Hematopoietic multipotent progenitor cell treated with erythropoietin and hydrocortisone succinate and interleukin-3 and kit ligand, for 8 days (in vitro differentiated cells): ENCODE measurements at places on chromosomes 2 and 18.
A peak's percentile ranks its signal among the peaks of the same experiment; 100 is the strongest.

- no peak for DNase-seq
Measured at GRCh38 chr2:70999362-70999761, 4.7 kb upstream of the TEX261 start.

DNA sequence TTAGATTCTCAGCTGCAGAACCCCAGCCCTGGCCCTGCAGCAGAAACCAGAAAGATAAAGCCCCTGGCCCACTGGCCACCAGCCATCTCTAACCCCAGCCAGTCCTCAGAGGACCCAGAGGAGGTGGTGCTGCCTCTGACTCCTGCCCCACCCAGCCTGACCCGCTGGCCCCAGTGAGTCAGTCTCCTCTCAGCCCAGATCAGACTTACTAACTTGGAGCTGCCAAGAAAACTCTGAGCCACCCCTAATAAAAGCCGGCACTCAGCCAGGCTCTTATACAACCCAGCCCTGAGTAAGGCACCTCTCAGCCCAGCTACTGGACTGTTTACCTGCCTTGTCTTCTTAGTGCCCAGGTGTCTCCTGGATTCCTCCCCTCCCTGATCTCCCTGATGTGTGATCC lies 2.0 kb downstream of the SLC14A2 start:
- DNase-seq: peak; percentile 13

DNA sequence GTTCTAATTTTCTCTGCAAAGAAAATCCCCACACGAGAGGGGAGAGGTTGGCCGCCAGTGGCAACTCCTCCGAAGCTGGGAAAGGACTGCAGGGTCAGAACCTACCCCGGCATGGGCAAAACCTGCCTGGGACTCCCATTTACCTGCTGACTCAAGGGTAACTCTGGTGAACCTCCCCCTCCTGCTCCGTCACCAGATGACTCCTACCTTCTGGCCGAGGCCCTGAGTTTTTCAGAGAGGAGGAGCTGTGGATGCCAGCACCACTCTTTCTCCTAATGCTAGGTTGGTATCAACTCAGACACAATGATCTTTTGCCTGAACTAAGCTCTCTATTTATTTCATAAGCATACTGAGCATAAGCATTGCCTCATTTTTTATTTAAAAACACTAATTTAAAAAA lies 96.6 kb downstream of the ALPK2 start:
- DNase-seq: no peak

- DNase-seq: no peak
Measured at GRCh38 chr2:72985136-72985535, 67.8 kb downstream of the EMX1 start.

- no peak for DNase-seq
Measured at GRCh38 chr2:33617401-33617800, 18.3 kb upstream of the FAM98A start.

GRCh38 chr2:214361116-214361515 lies 49.7 kb upstream of the VWC2L start:
- no peak for DNase-seq

DNA sequence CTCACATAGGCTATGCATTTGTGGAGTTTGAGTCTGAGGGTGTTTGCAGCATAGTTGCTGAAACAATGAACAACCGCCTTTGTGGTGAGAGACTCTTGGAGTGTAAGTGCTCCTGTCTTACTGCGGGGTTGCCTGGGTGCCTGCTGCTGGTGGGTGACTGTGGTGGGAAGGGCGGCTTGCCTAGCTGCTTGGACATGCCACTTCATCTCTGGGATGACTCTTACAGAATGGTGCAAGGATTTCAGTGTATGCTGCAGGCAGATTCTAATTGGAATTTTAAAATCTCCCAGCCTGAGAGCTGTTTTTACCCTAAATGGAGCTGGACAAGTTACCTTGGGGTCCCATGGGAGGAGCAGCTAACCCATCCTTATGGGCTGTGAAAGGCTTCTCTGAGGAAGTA lies 50.1 kb downstream of the CYP27C1 start:
- no peak for DNase-seq

GRCh38 chr18:78090584-78090983 lies 840.9 kb downstream of the GALR1 start:
- no peak for DNase-seq

GRCh38 chr2:237998530-237998929 lies 31.7 kb downstream of the UBE2F start:
- peak; percentile 70 for DNase-seq

DNA sequence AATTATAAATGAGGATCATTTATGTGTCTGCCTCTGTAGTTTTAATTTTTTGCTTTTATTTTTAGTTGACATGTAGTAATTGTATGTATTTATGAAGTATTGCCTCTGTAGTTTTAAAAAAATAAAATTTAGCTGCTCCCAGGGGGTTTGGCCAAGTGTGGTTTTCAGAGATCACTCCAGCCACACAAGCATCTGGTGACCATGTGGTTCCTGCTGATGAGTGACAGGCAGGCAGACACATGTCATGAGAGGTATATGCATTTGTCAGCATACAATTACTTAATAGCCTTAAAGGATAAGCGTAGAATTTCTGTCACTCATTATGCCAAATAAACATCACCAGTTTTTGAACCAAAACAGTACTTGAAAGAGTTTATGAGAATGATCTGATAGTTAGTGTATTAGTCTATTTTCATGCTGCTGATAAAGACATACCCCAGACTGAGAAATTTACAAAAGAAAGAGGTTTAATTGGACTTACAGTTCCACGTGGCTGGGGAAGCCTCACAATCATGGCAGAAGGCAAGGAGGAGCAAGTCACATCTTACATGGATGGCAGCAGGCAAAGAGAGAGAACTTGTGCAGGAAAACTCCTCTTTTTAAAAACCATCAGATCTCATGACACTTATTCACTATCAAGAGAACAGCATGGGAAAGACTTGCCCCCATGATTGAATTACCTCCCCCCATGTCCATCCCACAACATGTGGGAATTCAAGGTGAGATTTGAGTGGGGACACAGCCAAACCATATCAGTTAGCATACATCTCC lies 29.6 kb downstream of the MREG start:
- DNase-seq: peak; percentile 61

DNA sequence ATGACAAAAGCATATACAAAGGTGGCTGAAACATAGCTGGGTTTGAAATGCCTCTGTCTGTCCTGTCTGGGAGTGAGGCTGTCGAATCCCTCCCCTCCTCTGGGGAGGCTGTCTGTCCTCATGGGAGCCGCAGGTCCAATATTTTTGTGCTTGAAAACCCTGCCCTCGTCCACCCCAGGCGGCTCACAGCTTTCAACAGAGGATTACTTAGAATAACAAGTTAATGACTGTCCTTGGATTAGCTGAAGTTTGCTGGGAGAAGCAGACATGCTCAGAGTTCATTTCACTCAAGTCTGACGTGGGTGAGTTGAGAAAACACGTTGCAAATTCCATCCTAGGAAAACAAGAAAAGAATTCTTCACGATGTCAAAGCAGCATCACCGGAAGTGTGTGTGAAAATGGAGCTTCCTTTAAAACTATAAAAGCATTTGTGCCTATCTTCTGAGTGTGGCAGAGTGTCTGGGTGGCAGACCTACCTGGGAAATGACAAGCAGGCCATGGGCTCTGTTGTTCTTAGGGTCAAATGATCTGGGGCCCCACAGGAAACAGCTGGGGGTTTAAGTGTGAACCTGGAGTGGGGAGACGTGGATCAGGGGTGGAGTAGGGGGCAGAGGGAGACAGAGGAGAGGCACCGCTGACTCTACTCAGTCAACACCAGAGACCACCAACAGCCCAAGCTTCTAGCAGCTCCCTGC lies 77.1 kb downstream of the DDX1 start:
- no peak for DNase-seq

GRCh38 chr2:144465749-144466148 lies 54.2 kb downstream of the ZEB2 start:
- DNase-seq: no peak

GRCh38 chr18:48833701-48834412 lies 116.9 kb downstream of the SMAD7 start:
- DNase-seq: no peak

DNA sequence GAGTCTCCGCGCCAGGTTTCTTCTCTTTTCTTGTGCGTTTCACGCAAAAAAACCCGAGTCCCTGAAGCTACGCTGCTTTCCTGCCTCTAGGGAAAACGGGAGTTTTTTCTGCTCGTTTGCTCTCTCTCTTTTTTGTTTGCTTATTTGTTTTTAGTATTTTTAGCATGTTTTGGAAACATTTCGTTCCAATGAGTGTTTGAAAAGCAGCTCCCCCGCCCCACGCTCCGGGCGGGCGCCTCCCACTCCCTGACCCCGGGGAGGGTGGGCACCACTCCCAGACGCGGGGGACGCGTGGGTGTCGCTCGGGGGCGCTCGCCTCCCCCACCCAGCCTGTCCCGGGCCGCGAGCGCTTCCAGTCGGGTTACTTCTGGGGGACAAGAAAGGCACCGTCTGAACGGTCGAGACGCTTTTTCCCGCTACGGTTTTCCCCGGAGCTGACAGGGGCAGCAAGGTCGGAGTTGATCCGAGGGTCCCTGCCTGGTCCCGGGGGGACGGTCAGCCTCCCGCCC lies 446 bp upstream of the EFHD1 start:
- no peak for DNase-seq

DNA sequence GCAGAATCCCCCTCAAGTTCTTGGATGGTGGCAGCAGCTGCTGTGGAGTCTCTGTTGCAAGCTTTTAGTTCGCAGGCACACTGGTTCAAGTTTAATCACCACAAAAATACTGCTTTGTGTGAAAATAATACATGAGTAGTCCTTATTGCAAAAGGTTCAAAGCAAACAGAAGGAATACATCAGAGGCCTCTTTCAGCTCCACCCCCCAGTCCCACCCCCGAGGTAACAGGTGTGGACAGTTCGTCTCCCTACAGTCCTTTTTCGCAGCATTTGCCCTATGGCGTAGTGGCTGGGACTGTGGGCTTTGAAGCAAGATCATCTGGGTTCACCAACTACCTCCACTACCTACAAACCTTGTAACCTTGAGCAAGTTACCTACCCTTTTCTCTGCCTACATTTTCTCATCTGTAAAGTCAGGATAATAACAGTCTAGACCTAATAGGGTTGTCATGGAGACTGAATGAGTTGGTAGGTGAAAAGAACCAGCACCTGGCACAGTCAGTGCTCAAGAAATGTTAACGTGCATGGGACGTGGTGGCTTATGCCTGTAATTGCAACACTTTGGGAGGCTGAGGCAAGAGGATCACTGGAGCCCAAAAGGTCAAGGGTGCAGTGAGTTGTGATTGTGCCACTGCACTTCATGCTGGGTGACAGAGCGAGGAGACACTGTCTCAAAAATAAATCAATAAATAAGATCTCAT lies 61.7 kb downstream of the TCF7L1 start:
- no peak for DNase-seq

DNA sequence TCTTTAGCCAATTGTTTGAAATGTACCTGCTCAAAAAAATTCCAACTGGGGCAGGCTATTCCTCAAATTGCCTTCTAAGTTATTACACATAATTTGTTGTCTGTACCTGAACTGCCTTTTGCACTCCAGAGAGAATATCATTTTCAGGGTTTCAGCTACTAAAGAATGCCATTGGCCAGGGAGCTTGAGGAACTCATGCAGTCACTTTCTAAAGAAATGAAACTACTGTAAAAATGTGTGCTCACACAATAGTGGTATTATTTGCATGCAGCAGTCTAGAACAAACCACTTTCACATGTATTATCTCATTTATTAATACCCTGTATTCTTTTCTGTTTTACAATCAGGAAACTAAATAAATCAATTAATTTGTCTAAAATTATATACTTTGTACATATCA lies 152.2 kb downstream of the PID1 start:
- no peak for DNase-seq

DNA sequence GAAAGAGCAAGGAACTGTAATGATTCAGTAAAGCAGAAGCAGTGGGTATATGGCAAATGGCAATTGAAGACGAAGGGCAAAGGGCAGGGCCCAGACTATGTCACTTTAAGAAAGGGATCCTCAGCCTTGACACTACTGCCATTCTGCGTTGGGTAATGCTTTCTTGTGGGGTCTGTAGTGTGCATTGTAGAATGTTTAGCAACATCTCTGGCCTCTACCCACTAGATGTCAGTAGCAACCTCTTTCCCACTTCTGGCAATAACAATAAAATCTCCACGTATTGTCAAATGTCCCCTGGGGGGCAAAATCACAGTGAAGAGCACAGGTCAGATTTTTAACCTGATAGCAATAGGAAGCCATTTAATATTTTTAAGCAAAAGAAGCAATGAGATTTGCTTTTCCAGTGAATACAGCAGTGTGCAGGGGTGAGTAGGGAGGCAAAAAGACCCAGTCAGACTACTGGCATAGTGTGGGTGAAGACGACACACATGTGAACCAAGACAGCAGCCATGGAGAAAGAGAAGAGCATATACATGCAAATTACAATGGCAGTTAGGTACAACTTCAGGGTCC lies 209.5 kb downstream of the DYM start:
- peak; percentile 25 for DNase-seq

DNA sequence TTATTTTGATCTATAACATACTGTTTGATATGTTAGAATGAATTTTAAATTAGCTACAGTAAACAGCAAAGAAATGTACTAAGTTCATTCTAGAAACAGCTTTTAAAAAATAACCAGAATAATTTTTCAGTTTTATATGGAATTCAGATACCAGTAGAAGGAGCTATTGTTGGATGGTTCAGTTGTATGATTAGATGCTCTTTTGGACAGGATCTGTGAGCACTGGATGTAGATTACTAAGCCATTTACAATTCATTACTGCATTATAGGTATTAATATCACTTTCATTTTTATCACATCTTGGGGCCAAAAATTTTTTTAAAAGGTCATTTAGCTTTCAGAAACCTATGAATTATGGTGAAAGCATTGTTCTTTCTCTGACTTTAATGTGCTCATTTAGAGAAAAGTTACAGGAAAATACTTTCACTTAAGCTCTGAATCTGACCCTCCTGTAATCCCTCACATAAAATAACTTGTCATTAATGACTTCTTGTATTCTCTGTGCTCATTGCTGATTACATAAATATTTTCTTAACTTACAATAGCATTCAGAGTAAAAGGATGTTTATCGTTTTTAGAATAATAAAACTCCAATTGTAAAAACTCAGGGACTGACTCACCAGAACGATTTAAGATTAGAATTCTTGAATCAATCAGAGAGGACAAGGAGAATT lies 750.2 kb downstream of the SLC4A3 start:
- DNase-seq: no peak

DNA sequence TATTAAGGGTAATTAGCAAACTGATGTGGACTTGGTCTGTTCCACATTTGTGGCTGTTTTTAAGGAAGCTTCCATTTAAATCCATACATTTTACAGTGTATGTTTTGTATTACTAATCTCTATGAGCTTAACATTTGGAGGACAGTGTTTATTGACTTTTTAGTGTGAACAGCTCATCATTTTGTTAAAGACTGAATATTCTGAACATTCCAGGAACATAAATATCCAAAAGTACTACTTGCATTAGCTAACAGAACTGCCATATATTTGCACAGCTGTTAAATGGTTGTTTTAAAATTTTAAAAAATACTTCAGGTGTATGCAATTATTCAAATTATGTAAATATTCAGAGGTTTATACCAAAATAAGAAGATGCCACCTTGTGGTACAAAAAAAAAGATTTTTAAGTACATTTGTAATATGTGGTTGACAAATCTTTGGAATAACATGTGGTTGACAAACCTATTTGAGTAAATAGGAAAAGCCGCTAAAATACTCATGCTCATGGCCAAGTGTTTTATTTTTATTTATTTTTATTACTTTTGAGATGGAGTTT lies 439.7 kb upstream of the FANCL start:
- no peak for DNase-seq

- DNase-seq: peak; percentile 61
Measured at GRCh38 chr2:43212216-43212835, 14.1 kb downstream of the ZFP36L2 start.

- DNase-seq: no peak
Measured at GRCh38 chr2:47038656-47039488, 116.2 kb downstream of the STPG4 start.
